CD4-positive, alpha-beta T cell treated with Interleukin-2 at 100 ng/mL for 4 hours (primary cell): ENCODE measurements at places on chromosomes 5 and 9.
A peak's percentile ranks its signal among the peaks of the same experiment; 100 is the strongest.

DNA sequence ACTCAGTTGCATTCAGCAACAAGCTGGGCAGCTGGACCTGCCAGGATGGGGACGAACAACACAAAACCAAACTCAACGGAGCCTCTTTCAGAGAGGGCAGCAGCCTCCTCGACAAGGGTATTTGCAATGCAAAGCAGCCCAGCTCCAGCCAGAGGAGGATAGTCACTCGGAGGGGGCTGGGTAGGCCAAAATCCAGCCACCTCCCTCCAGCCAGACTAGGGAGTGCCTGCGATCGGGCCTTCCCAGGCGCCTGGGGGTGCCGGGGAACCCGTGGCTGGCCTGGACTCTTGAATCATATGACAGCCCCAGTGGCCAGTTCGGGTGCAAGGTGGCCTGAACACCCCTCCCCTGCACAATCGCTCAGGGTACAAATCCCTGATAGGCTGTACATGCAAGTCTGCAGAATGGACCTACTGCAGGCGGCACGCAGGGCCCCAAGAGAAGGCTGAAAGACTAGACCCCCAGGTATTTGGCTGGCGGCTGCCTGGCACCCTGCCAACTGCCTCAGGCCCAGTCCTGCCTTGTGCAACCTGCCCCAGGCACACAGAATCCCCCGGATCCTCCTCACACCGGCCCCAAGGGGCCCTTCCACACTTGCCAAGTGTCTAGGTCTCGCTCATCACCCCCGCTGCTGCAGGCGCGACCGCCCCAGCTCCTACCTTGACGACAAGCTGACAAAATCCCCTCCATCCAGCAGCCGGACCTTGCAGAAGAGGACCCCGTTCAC lies 1.3 kb downstream of the EEIG1 start:
- no peak for DNase-seq

GRCh38 chr5:61941637-61942036 lies 364.4 kb upstream of the KIF2A start:
- DNase-seq: no peak

GRCh38 chr9:128629136-128629535 lies 27.5 kb downstream of the DYNC2I2 start:
- no peak for DNase-seq

DNA sequence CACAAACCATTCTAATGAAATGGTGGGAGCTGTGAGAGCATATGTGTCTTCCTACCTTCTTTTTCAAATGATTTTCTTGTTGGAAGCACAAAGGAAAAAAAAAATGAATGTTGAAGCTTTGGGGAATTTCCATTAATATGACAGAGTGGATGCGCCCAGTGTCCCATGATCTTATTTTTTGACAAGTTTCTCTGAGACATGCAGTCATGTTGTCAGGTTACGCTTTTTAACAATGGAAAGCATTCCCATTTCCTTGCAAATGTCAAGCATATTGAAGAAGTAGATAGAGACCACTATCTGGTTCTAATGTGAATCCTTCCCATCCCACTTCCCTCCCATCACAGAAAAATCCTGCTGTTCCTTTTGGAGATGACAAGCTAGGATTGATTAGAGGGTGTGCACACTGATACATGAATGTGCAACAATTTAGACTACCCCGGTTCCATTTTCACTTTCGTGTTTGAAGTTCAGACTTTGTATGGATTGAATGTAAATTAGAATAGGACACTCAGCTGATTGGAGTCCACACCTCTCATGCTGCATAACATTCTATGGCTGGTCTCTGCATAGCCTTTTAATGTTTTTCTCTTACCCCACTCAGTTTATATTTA lies 919.4 kb downstream of the TLE4 start:
- no peak for DNase-seq

DNA sequence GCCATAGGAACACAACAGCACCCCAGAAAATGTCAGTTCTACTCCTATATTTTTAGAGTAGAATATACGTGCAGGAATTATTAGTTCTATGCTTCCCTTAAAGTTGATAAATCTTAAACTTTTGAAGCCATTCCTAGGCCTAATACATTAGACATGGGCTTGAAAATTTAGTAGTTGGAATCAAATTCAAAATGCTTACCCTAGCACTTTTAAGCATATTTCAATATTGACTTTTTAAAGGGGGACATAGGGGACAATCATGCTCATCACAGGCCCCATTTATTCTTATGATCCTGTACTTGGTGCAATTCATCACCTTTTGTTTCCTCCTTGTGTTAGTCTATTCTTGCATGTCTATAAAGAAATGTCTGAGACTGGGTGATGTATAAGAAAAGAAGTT lies 129.0 kb downstream of the FAM174A start:
- DNase-seq: no peak

- DNase-seq: peak; percentile 40
Measured at GRCh38 chr5:53089481-53089991, 20.0 kb downstream of the MOCS2 start.

DNA sequence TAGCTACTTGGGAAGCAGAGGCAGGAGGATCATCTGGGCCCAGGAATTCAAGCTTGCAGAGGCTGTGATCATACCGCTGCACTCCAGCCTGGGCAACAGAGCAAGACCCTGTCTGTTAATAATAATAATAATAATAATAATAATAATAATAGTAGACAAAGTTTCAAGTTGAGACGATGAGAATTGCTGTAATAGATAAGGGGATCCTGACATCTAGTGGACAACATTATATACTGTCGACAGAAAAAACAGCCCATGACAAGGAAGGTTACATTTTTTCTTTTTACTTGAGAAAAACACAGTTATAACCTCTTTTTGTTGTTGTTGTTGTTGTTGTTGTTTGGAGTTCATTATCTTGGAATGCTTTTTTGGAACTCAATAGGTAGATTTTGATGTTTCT lies 35.3 kb downstream of the NDFIP1 start:
- peak; percentile 48 for DNase-seq

DNA sequence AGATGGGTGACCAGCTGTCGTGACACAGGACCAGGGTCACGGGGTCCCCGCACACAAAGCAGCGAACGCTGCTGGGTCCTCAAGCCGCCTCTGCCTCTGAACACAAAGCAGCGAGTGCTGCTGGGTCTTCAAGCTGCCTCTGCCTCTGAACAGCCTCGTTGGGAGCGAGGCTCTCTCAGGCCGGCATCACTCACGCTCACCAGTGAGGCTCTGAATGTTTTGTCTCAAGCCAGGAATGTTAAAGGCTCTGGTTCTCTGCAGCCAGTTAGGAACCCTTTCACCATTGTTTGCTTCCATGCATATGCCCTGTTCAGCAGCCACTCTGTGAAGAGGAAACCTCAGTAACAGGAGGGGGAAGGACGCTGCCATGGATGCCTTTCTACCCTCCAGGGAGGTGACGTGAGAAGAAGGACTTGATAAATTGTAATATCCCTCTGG lies 82.7 kb upstream of the TAF11L2 start:
- no peak for DNase-seq

DNA sequence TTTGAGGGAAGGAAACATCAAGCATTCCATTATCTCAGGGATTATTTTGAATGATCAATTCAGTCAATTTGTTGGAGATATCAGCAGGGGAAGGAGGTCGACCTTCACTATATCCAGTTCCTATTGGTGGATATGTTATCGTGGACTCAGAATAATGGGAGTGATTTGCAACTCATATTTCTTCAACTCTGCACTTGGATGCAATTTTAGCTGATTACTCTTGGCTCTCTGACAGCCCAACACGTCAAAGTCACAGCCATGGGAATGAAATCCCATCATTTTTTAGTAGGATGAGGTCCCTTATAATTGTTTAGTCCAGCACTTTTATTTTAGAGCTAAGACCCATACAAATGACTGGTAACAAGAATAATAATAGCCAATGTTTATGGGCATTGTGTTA lies 371.8 kb upstream of the RPS23 start:
- DNase-seq: no peak

DNA sequence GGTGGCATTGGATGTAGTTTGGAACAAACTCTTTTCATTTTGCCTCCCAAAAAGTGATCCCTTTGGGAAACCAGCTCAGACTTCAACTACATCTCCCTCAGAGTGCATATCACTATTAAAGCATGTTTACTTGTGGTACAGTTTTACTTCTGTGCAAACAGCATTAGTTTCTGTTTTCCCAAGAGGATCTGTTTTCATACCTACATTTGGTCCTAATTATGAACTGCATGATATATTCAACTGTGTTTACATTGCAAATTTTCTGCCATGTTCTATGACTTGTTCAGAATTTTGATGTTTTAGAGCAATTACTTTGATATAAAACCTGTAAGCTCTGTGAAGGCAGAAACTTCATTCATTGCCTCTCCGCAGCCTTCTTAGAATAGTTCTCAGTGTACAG lies 681.5 kb upstream of the ACO1 start:
- DNase-seq: no peak

- no peak for DNase-seq
Measured at GRCh38 chr9:76902395-76902794, 3.5 kb downstream of the PRUNE2 start.

DNA sequence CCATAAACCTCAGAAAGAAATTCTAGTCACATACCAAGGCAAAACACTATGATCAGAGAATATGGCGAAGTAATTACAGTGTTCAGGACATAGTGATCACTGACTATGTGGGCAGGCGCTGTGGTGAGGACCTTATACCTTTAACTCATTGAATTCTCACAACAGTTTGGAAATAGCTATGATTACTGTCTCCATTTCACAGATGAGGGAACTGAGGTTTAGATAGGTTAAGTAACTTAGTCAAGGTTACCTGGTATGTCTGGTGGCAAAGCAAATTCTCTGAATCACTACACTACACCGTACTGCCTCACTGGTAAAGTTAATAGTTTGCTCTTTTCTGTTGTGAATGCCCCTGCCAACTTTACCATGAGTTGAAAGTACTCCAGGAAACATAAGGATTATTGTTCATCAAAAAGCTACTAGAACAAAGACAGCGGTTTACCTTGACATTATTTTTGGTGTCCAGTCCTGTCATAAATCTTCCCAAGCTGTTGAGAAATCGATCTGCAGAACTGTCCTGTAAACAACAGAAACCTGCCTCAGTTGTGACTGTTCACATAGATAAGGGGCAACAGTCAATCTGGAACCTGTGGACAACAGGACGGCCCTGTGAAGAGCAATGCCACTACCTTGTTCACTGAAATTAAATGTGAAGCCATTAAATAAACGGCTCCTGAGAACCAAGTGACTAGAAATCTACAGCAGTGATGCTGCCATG lies 36.3 kb downstream of the NIPSNAP3B start:
- DNase-seq: no peak

DNA sequence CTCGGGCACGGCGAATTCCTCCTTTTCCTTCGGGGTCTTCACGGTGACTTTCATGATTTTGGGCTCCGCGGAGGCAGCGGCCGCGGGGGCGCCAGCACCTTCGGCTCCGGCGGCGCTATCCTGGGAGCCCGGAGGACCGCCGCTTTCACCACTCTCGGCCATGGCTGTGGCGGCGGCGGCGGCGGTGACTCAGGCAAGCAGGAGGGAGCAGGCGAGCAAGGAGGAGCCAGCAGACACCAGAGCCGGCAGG lies 315 bp downstream of the UBQLN1 start:
- DNase-seq: no peak

DNA sequence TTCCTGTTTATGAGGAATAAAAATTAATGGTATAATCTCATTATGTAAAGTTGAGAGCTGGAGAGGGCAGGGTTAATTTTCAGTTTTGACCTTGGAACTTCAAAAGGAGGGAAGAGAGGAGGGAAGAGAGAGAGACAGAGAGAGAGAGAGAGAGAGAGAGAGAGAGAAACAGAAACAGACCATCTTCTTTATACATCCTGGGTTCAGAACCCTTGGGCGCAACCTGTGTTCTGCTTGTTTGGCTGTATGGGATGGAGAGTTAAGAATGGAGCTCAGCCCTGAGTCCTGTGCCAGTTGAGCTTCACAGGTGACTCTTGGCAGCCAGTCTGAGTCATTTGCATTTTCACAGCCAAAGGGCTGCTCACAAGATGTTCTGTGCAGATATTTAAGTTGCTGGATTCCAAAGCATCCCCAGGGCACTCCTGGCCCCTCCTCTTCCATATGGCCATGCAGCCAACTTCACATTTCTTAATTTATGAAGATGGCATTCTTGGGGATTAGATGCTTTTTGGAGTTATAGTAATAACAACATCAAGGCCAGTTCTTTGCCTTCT lies 143.5 kb downstream of the CARTPT start:
- DNase-seq: no peak

- DNase-seq: no peak
Measured at GRCh38 chr5:172721455-172722326, 49.3 kb downstream of the DUSP1 start.

- DNase-seq: no peak
Measured at GRCh38 chr9:127572961-127573721, 38.9 kb upstream of the STXBP1 start.

- peak; percentile 63 for DNase-seq
Measured at GRCh38 chr5:93800988-93801811, 59.8 kb upstream of the POU5F2 start.

DNA sequence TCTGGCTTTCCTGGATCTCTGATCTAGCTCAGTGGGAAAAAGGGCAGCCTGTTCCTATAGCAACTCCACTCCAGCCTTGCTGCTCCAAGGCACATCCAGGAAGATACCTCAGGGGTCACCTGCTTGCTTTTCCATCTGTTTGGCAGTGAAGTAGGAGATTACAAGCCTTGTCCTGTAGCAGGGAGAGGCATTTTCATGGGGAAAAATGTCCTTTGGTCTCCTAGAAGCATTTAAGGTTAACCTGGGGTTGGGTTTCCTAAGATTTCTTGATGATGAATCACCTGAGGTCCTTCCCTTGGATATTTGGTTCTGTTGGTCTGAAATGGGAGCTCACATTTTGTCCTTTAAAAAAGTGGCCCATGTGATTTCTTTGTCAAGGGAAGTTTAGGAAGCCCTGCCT lies 1.5 kb upstream of the TMEM174 start:
- DNase-seq: no peak

DNA sequence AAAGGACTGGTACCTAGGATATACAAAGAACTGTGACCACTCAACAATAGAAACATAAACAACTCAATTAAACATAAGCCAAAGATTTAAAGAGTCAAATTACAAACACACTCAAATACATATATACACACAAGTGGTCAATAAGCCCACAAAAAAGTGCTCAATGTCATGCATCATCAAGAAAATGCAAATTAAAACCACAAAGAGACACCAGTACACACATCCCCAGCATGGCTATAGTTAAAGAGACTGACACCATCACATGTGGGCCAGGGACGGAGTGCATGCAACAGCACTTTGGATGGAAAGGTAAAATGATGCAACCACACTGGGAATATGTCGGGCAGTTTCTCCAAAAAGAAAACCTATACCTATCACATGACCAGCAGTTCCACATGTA lies 89.7 kb downstream of the CAAP1 start:
- no peak for DNase-seq
